ENCODE measurements at places on chromosomes 11 and 22.

DNA sequence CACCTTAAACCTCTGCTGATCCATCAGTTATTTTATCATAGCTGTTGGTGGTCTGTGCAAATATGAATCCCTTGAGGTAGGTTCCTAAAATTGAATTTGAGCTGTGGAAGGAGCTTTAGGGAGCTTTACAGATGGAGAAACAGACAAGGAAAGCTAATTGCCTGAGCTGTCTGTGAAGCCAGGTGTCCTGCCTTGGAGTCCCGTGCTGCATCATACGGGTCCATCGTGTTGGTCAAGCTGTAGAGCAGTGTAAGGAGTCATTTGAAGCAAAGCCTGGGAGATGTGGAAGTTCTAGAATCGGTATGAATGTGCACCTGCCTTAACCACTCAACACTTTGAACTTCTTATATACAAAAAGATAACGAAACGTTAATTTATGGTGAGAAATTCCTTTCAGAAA, 1.0 kb downstream of the POLA2 start:
- DNase-seq = no peak

DNA sequence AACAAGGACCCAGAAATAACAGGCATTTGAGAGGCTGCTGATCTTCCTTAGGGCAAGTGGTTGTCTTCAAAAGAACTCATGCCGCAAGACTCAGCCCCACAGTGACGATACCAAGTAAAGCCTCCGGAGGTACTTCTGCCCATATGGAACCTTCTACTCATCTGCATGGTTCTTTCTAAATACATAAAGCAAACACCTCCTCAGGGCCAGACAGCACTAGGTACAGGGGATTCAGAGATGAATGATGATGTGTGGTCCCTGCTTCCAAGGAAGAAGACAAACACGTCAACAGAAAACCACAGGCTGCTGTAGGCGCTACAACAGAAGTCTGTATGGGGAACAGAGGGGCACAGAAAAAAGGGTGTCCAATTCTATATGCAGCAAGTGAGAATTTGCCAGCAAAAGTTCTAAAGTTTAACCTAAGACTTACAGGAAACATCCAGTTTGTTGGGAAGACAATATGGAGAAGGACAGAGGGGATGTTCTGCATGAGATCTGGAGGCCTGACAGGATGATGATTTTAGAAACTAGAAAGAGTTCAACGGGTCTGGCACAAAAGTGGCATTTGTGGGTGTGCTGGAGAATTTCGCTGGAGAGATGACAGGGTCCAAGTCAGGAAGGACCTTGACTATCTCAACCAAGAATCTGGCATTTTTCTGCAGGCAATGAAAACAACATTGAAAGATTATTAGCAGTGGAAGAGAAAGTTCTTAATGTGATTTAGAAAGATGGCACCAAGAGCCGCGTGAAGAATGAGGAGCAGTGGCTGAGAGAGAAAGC, 23.7 kb downstream of the JAML start:
- DNase-seq = no peak

GRCh38 chr22:40325315-40325714, 21.0 kb upstream of the ADSL start:
- no peak for DNase-seq

DNA sequence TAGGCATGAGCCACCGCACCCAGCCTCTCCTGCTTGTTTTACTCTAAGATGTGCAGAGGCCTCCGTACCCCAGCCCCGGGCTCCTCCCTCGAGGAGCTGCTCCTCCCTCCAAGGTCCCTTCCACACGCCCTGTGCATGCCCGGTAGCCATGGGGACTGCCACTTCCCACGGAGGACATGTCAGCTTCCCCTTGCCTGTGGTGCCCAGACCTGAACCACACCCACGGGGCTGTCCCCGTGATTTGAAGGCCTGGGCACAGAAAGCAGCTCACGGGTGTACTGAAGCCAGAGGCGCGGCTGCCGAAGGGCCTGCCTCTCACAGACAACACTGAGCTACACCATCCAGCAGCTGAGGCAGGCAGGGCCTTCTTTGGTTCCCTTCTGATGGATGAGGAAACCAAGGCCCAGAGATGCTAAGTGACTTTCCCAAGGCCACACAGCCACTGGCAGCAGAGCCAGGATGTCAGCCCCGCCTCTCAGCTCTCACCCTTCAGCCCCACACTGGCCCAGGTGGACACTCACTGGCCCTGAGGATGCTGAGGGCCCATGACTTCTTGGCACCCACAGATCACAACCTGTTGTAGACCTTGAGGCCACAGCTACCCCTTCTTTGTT, 7.3 kb downstream of the INS start:
- DNase-seq = no peak

- DNase-seq = no peak
Observed at GRCh38 chr22:21031545-21032036, 770 bp downstream of the SLC7A4 start.

- no peak for DNase-seq
Observed at GRCh38 chr11:75430714-75431532, 2.1 kb downstream of the KLHL35 start.

DNA sequence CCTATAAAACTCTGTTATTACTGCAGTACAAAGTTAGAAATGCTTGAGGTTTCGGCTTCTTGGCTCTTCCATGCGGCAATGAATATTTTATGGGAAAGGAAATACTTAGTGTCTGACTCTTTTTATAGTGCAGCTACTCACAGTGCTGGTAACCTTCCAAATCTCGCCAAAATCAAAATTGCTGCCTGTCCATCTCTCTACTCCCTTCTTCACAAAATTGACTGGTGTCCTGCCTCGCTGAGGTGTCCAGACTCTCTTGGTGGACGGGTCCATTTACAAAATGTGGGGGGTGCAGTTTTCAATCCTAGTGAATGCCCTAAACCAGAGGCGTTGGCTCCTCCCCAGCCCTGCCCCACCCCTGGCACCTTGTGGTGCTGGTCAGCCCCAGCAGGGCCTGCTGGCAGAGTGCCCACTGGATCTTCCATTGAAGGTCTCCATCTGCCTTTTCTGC, 73.5 kb downstream of the ZBTB16 start:
- DNase-seq = peak; percentile 86

DNA sequence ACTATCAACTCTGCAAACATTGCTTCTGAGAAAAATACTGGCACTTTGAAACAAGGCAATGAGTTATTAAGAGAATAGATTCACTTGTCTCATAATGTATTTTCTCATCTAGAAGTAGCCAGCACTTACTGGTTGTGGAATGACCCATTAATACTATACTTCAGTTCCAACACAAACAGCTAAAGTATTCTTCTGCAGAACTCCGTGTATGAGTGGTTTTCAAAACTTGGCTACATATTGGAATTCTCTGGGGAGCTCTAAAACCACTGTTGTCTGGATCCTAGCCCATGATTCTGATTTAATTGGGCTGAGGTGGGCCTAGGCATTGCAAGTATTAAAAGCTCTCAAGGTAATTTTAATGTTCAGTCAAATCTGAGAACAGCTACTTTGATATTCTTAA, 1416.4 kb upstream of the RAG2 start:
- DNase-seq = no peak
